ENCODE measurements at places on chromosomes 5 and 9.

DNA sequence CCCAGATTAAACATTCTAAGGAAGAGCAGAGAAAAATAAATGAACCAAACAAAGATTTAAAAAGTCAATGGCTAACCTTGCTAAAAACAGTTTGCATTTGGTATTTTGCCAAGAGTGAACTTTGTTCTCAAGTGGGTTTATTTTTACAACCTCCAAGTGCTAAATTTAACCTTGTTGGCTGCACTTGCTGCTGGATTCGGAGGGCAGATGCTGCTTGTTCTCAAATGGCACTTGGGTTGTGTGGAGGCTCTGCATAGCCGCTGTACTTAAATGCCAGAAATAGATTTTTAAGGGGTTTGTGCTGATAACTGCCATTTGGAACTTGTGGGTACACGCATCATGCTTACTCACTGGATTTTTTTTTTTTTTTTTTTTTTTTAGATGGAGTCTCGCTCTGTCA is 13.3 kb upstream of the SPATA24 start:
- DNase-seq: no peak

DNA sequence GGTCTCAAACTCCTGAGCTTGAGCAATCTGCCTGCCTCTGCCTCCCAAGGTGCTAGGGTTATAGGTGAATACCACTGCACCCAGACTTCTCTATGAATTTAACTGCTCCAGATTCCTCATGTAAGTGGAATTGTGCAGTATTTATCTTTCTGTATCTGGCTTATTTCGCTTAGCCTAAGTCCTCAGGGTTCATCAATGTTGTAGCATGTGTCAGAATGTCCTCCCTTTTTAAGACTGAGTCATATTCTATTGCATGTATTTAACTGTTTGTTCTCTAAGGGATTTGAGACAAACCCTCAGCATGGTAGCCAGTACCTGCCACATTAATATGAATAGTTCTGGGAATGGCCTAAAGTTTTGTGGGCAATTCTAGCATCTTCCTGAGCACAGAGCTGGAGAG is 53.9 kb upstream of the TUT7 start:
- no peak for DNase-seq

DNA sequence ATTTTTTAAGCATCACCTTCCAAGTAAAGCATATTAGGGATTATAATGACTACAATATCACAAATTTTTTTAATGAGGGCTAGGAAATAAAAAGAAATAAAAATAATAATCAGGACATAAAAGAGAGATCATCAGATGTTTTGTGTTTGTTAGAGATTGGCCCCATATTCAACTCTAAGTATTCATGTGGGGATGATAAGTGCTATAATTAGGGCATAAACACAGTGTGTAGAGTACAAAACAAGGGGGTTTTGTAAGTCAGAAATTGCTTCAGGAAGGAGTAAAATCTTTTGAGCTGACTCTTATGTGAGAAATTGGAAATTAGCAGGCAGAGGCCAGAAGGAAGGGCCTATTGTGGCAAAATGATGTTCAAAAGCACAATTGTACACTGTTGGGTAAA is 127.3 kb downstream of the STARD4 start:
- no peak for DNase-seq

DNA sequence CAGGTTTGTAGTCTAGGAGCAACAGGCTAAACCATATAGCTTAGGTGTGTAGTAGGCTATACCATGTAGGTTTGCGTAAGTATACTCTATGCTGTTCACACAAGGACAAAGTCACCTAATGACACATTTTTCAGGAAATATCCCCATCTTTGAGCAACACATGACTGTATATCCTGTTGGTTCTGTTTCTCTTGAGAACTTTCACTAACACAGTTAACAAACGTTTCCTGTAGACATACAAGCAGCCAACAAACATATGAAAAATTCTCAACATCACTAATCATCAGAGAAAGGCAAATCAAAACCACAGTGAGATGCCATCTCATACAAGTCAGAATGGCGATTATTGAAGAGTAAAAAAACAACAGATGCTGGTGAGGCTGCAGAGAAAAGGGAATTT is 68.2 kb downstream of the NR2F1-AS1 start:
- no peak for DNase-seq

DNA sequence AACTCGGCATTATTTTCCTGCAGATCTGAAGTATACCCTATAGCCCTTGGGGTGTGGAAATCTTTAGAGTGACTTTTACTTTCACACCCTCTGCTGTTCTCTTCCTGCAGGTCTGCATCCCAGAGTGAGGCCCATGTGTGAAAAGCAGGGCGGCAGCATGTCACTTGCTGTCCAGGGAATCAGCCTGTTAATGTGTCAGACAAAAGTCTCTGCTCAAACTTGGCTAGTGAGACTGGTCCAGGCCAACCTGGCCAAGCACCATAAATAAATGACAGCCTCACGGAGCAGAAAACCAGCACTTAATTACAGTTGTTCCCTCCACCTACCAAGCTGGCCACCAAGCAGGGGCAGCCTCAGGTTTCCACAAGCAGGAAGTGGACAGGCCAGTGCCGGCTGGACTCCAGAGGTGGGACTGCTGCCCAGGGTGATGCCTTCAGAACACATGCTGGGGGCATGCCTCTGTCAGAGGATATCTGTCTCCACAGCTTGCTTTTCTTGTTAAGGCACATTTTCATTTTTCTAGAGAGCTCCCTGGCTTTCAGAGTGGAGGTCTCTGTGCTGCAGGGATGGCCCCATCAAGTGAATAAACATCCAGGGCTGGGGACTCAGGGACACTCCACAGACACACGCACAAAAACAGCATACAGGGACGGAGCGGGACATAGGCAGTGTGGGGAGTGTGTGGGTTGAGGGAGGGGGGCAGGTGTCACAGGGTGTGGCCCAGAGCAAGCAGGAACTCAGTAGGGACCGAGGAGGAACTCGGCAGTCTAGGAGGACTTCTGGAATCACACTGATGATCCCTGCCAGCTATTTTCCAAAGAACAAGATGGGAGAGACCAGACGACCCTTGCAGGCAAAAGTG is 243.8 kb upstream of the IRX1 start:
- DNase-seq: no peak

DNA sequence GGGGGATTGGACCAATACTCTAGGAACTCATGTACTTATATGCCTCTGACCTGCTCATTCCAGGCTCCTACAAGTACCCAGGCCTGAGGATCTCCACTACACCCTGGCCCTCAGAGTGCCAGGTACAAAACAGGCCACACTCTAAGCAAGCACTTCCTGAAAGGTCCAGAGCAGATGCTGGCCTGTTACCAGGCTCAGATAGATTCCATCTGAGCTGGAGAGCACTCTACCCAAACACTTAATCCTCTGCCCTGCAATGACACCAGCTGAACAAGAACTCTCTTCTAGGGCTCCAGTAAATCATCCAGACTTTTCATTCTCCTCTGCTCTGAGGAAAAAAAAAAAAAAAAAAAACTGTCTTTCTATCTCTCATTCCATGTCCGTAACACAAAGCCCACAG is 2.9 kb downstream of the P4HA2 start:
- no peak for DNase-seq

GRCh38 chr9:92654481-92655301 is 15.2 kb downstream of the IPPK start:
- no peak for DNase-seq

DNA sequence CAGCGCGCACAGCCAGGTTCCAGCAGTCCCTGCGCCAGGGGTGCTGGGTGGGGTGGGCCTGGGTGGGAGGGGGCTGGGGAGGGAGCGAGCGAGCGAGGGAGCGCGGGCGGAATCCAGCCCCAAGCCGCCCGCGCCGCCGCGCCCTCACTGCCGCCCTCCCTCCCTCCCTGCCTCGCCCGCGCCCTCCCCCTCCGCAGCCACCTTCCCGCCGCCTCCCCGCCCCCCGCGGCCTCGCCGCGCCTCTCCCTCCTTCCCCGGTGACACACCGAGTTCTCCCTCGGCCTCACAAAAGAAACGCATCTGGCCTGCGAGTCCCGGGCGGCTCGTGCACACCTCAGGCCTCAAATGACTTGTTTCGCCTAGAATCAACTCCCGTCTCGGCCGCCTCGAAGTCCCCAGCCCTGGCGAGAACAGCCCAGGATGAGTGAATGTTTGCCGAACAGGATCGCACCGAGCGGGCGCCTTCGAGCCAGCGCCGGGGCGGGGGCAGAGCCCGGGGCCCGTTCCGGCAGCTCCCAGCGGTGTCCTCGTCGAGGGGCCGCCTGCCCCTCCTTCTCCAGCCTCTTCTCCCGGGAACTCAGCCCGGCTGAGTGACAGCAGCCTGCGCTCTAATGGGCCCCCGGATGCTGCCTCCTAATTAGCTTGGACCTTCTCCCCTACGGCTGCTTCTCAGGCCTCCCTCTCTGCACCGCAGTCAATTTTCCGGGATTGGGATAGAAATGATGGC is 371 bp upstream of the PITX1 start:
- no peak for DNase-seq

DNA sequence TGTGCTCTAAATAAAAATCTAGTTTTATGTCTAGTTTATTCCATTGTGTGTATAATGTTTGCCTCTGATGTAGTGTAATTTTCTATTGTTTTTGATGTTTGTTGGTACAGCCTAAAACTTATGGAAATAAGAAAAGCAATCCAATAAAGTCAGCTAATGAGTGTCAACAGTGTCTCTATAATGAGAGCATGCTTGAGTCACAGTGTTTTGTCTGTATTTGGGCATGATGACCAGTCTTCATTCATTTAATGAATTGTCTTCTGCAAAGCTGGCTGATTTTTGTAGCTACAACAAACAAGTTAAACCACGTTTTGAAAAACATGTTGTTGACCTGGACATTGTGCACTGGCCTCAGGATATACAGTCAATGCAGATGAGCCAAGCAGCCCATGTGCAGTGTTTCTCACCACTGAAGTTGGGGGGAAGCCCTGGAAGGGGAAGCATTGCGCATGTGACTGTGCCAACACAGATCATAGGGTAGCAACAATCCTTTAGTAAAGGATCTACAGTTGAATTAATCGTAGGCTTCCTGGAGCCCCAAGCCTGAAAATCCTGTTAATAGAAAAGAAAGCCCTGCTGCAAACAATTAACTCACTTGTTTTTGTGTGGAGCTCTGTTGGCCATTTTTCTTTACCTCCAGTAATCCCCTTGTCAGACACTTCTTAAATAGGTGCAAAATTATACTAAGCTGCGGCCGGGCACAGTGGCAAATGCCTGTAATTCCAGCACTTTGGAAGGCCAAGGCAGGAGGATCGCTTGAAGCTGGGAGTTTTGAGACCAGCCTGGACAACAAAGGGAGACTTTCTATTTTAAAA is 88.0 kb downstream of the INIP start:
- DNase-seq: no peak

DNA sequence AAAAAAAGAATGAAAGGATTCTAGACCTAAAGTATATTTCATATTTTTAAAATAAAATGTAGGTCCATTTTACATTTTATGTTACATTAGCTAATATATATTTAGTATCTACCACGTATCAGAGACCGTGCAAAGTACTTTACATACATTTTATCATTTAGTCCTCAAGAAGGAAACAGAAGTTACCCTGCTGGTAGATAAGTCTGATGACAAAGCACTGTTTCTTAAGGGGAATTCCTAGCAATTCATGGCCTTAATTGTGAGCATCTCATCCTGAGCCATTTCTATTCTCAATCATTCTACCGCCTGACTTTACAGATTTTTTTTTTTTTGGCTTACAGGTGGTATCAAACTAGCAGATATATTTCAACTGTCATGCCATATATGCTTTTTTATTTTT is 367.7 kb downstream of the PRELID2 start:
- DNase-seq: no peak

GRCh38 chr9:18741945-18742344 is 268.0 kb downstream of the ADAMTSL1 start:
- no peak for DNase-seq

- DNase-seq: no peak
These were observed 275.1 kb upstream of the MPDZ start for GRCh38 chr9:13554626-13555025.

GRCh38 chr5:35608881-35609779 is 8.5 kb upstream of the SPEF2 start:
- no peak for DNase-seq

DNA sequence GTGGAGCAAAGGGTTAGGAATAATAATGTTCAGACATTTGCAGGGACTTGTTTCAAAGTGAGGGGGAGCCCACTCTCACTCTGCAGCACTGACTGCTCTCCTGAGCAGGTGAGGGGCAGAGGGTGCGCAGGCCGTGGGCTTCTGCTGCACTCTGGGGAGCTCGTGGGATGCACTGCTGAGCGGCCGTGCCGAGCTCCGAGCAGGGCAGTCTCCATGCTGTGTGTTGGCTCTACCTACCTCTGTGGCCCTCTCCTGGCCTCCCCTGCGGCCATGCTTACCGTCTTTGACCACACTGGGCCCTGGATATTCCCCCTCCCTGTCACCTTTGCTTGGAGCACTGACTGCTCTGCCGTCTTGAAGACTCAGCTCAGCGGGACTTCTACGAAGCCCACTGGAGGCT is 33.7 kb downstream of the CRB2 start:
- no peak for DNase-seq

- no peak for DNase-seq
These were observed 19.8 kb downstream of the TXNDC8 start for GRCh38 chr9:110317911-110318310.

GRCh38 chr5:6634788-6635430 is 1.7 kb downstream of the SRD5A1 start:
- DNase-seq: no peak

DNA sequence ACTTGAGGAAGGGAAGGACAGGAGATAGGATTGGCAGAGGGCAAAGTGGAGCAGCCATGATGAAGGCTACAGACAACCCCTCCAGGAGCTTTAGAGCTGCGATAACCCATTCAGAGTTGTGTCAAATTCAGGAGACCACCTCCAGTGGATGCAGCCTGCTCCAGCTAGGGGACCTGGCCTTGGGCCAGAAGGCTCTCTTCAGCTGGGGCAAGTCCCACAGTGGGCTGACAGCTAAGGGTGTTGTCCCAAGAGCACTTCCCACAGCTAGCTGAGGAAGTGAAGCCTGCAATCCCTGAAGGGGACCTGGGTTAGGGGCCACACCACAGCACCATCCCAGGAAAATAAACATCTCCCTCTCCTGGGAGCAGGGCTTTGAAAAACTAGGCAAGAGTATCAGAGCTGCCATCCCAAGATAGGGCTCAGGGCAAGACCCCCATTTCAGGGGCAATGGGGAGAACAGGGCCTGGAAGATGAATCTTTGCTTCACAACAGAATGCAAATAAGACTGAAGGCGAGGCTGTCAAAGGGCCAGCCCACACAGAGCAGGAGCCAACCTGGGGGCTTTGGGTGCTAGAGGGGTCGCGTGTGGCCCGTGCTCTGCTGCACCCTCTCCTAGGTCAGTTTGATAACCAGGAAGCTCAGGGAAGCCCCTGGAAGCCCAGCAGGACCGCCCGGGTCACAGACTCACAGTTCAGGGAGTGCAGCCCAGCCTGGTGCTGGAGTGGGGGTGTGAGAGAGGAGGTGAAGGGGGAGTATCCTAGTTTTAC is 19.3 kb upstream of the DAPK1 start:
- DNase-seq: no peak

GRCh38 chr5:54045077-54045792 is 265.1 kb downstream of the ARL15 start:
- no peak for DNase-seq

All from hypothalamus (tissue), 51 donors.